ENCODE measurements at places on chromosomes 5 and 9.
A peak's percentile ranks its signal among the peaks of the same experiment; 100 is the strongest.

DNA sequence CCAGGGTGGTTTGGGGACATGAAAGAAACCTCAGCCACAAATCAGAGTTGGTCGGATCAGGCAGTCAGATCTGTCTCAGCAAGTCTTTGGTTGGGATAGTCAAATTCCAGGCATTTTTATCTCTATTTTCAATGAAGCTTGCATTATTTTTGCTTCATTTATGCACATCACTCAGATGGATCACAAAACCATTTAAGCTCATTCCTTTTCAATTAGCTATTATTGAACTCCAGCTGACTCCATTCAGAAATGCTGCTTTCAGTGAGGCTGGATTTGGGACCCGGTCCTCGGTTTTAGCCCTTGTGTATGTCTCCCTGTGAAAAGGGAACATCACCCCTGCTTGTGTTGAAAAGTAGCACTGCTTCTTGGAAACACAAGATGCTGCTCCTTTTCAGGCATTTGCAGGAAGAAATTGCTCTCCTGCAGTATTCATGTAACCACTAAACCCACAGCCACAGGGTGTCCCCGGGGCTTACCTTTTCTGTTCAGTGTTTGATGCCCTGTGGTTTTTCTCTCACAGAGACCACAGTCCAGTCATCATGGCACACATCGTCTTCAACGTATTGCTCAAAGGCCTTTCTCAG is 232.9 kb downstream of the NFIB start:
- no peak for DNase-seq

- no peak for DNase-seq
Observed at GRCh38 chr5:68380078-68380477, 164.5 kb downstream of the PIK3R1 start.

GRCh38 chr5:96648593-96648992 is 13.6 kb upstream of the CAST start:
- no peak for DNase-seq

- DNase-seq = peak; percentile 14
Observed at GRCh38 chr5:35902046-35902672, 36.3 kb downstream of the CAPSL start.

DNA sequence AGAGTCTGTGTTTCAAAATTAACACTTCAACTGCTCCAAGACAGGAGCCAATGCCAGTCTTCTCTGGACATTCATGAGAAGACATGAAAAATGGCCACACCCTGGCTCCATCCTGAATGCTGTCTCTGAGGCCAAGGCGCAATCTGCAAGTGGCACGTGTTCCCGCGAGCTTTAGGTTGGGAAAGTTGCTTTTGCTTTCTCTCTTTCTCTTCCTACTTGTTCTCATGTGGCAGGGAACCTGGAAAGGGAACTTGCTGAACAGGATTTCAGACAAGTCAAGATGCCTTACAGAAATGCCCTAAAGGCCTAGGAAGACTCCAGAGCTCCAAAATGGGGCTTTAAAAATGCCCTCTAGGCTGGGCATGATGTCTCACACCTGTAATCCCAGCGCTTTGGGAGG is 91.9 kb upstream of the OTULINL start:
- DNase-seq = no peak

DNA sequence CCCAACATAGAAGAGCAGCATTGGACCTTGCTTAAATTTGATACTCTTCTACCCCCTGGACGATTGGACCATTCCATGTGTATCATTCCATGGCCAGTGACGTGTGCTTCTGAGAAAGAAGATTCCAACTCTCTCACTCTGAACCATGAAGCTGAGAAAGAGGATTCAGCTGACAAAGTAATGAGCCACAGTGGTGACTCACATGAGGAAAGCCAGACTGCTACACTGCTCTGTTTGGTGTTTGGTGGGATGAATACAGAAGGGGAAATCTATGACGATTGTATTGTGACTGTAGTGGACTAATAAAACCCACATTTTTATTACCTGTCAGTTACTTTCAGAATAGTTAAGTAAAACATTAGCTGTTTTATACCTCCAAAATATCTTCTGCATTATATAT is 7.5 kb downstream of the HSPA5 start:
- DNase-seq = no peak

GRCh38 chr5:148070621-148071020 is 6.8 kb downstream of the SPINK5 start:
- no peak for DNase-seq

All from stimulated activated CD4-positive, alpha-beta T cell treated with anti-CD3 and anti-CD28 coated beads, Interleukin-2, amount 100 ng/mL, for 4 hours (primary cell).